Activated naive CD4-positive, alpha-beta T cell treated with anti-CD3 and anti-CD28 coated beads, Interleukin-2, amount 50 U/mL, for 16 hours (primary cell): ENCODE measurements at places on chromosomes 2 and 18.

DNA sequence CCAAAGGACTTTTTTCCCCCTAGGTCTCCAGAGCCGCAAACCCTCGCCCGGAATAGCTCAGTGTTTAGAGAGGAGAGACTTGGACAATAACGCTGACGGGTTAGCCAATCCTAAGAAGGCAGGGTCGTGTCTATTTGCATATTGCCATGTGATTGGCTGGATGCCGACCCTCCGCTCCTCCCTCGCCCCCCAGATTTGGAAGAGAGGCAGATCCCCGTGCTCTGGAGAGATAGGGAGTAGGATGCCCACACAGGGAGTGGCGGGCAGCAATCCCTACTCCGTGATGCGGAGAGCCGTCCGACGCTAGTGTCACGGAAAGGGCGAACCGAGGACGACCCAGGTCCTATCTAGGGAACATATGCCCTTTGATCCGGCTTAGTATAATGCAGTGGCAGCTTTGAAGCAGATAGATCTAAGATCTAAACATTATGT, 1.4 kb downstream of the WNT6 start:
- no peak for DNase-seq

DNA sequence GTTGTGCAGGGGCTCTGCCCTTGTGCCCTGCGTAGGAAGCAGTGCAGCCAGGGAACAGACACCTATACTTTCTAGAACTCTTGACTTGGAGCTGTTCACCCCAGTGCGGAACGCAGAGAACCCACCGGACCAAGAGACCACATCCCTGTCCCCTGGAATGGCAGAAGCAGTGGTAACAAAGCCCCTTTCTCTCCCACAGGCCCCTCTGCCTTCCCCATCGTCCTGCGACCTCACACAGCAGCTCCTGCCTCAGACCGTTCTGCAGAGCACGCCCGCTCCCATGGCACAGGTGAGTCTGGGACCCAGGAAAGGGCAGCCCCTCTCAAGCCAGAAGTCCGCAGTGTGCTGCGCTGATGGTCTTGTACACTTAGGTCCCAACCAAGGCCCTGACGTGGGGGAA, 24.6 kb upstream of the RPL31 start:
- no peak for DNase-seq

DNA sequence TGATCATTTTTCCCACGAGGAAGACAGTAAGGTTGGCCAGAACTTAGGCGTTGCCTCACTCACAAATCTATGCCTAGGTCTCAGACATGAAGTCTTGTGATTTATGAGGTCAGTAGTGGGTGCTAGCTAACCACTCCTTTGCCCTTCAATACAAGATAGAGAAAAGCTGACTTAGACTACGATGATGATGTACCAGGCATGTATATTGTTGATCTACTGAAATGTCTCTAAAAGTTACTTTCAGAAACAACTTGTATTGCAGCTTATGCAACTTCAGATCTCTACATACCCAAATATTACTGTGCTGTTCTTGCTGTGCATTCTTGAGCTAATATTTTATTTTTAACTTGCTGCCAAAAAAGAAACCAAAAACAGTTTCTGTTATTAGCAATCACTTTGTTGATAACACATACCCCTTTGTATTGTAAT, 30.6 kb downstream of the MAPRE2 start:
- DNase-seq, result no peak

GRCh38 chr2:77325395-77325794, 196.8 kb downstream of the LRRTM4 start:
- no peak for DNase-seq

DNA sequence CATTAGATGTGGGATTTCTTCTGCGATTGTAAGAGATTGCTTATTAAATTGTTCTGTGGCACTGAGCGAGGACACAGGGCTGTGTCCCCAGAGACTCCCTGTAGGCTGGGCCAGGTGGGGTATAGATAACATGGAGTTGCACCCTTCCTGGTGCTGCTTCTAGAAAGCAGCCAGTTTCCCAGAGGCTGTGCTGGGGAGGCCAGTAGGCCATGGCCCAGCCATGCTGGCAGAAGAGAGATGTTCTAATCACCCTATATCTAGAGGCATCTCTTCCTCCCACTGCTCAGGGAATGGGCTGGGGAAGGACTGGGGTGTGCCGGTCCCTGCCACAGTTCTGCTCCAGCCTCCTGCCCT, 66.9 kb downstream of the HS1BP3 start:
- no peak for DNase-seq

DNA sequence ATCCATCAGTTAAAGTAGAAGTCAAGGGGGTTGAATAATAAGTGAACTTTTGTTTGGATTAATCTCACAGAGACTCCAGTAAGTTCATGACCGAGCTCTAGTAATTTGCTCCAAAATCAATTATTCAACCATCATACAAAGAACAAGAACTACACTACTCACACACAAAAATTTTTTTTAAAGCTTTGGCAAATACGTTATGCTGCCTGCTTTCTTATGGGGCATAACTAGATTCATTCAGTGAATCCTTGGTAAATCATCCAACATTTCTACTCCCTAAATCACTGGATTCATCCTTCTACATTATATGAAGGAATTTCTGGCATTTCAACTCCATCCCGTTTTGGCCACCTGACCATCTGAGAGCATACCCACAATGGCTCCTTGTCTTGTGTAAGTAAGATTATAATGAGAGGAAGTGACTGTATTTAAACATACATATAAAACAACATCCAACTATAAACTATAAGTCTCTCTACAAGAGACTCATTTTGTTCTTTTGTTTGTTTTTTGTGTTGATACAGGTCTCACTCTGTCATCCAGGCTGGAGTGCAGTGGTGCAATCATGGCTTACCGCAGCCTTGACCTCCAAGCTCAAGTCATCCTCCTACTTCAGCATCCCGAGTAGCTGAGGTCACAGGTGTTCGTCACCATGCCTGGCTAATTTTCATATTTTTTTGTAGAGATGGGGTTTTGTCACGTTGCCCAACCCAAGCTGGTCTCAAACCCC, 144.2 kb upstream of the LRRTM4 start:
- no peak for DNase-seq

DNA sequence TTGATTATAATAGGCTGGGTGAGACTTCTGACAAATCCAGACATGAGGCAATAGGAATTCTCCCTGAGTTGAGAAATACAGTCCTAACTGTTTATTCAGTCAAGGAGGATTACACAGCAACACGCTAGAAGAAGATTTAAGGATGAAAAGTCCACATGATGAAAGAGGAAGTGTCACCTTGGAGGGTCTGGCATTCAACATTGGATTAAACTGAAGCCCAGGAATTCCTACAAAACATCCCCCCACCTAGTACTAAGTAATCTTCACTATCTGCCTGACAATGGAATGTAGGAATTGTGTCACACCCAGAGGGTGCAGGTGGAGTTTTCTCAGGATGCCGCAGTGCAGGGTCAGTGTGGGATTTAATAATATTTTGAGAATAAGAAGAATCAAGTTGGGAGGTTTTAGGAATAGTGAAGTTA, 142.4 kb downstream of the SOCS6 start:
- DNase-seq, result no peak

DNA sequence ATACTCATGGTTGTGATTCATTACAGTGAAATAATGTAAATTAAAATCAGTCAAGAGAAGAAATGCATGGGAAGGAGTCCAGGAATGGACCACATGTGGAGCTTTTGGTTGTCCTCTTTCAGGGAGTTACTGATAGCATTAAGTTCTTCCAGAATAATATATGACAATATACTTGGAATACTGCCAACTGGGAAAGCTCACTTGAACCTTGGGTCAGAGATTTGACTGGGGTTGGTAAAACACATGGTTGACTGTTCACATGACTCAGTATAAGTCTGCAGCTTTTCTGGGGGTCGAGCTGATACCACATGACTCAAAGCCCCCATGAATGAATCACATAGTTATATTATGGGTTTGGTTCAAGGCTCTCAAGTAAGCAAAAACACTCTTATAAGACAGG, 1109.0 kb upstream of the CHAC2 start:
- DNase-seq, result no peak

DNA sequence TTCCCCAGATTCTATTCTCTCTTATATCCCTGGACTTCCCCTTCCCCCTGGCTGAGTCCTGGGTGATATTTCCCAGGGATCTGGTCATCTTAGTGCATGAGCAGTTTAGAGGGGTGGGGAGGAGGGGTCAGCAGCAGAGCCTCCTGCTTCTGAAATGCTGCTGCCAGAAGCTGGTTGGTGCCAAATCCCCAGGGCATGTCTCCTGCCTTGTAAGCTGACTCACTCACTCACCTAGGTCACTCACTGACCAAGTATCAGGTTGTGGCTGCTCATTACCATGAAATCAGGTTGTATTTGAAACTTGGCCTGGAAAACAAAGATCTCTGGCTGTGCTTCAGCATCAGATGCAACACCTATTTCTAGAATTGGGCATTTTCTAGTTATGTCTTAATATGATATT, 14.3 kb downstream of the GPR39 start:
- no peak for DNase-seq

DNA sequence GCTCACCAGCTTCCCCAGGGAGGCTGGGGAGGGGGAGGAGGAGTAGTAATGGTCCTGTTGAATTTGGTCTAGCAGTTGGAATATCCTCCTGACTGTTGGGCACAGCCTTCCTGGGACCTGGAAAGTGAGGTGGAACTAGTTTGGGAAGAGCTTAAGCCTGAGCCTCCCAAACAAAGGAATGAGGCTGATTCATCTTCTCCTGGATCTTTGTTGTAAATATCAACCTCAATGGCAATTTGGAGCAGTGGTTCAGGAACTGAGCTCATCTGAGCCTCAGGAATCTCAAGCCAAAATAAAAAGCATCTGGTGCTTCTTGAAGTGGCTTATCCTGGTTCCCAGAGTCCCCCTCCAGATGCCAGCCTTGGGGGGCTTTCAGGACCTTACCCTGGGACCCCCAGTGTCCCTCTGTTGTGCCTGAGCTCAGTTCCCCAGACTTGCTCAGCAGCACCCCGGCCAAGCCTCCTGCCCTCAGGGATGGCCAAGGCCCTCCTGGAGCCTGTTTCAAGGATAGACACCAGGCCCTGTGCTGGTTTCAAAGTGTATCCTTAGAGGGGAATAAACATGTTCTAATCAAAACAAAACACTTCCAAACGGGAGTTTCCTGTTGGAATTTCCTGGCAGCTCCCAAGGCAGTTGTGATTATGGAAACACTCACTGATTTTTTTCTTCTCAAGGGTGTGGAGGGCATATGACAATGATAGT, 112.6 kb downstream of the DDX1 start:
- DNase-seq, result no peak

DNA sequence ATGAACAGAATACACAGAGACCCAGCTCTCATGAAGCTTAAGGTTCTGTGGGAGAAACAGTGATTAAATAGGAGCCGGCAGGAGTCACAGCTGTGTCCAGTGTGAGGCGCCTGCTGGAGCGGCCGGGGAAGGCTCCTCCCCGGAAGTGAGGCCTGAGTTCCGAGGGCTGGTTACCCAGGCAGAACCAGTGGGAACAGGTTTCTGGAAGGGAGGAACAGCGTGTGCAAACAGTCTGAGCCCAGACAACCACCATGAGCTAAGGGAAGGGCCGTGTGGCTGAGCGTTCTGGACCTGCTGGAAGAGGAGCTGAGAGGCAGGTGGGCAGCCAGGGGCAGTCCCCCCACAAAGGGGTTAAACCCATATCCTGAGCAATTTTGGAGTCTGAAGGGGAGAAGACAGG, 26.0 kb upstream of the NPAS2 start:
- no peak for DNase-seq

GRCh38 chr18:57502624-57503023, 67.5 kb downstream of the ONECUT2 start:
- no peak for DNase-seq

DNA sequence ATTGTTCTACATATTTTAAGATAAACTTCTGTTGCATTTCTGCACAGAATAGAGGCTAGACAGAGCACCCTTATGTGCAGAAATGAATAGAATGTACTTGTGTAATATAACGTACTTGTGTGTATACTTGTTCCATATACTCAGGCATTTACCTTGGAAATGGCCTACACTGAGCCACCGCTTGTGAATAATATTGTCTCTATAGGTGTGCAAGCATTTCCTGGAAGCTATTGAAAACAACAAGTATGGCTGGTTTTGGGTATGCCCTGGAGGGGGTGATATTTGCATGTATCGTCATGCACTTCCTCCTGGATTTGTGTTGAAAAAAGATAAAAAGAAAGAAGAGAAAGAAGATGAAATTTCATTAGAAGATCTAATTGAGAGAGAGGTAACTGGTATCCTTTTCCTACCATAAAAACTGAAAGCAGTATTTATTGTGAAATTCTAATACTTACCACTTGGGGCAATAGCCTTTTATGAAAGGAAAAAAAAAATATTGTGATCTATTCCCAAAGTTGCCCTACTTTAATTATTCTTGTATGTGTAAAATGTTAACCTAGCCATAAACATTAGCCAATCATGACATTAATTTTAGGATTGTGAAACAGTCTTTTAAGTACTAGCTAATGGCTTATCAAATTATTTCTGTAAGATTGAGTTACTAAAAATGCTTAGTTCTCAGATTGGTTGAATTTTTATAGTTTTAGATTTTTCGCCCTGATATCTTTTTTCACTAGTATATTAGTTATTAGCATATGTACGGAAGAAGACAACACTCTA, 18.0 kb downstream of the ZC3H15 start:
- no peak for DNase-seq

DNA sequence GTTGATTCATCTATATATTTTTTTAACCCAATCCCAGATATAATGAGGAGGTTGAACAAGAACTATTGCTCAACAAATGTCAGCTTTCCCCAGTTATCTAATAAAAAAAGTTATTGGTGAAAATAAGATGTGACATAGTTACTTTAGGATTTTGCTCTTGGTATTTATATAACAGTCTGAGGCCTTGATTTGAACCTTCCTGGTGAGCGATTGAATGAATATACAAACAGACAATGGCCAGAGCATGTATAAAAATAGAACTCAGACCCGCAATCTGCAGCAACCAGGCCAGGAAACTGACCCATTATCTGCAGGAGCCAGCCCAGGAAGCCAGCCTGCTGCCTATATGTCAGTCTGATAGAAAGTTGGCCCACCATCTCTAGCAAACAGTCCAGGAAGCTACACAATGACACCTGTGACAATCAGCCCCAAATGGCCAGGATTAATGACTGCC, 81.6 kb downstream of the HS6ST1 start:
- no peak for DNase-seq

DNA sequence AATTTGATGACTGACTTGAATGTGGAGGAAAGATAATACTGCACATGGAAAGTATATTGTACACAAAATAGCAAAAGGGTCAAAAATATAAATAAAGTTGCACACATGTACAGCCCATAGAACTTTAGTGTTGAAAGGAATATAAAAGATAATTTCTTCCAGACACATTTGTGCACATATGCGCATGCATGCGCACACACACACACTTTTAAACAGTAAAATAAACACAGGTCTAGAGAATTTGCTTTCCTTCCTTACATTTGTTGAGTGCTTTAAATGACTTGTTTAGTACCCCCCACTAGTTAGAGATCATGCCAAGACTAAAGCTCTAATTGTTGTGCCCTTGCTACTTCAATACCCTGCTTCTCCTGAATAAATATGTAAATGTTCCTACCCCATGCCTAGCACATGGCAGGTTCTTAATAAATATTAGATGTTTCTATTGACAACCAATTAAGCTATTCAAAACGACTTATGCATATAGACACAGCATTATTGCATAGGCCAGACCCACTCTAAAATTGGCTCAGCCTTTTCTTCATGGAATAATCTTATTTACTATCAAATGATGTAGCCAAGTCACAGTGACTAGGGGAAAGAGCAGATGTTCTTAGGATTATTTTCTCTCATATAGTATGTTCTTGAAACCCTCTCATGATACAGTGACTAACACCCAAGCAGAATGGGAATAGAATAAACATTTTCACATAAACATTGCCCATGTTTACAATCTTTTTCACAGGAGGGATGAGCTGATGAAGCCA, 165.5 kb upstream of the ACVR2A start:
- DNase-seq, result no peak
